ENCODE measurements at places on chromosomes 7 and 10.
A peak's percentile ranks its signal among the peaks of the same experiment; 100 is the strongest.

DNA sequence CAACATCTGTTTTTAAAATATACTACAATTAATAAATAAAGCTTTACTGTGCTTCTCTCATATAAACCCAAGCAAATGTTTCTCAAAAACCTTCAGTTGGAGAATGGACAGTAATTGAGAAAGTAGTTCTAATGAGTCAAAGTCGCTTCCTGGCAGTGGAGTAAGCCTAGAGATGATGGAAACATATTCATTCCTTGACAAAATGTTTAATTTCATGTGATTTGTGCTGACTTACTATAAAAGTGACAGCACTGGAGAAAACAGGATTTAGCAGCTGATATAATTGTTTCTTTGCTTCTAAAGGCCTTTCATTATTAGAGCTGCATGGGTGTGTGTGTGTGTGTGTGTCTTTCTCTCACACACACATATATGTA is 9.0 kb downstream of the ELMO1 start:
- DNase-seq: no peak

DNA sequence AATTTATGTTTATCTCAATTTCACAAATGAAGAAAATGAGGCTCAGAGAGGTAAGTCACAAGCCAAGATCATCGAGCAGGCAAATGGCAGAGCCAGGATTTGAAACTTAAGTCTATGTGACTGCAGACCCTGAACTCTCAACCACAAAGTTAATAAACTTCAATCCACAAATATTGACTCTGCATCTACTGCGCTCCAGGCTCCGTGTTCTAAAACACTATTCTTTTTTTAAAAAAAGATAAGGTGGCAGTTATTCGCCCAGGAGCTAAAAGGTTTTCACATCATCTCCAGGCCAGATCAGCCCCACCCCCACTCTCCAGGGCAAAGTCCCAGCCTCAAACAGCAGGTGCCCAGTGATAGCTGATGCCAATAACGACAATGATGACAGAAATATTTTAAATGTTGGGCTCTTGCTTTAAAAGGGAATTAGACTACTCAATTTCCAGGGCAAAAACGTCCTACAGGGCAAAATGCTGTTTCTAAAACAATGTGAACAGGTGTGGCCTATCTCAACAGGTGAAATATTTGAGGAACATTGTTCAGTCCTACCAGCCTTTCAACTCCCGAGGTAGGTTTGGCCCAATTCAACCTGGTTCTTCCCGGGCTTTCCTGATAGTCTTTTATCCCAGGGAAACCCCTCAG is 85.2 kb downstream of the SORBS1 start:
- DNase-seq: no peak

- no peak for DNase-seq
These were observed 68.6 kb upstream of the EFCAB10 start for GRCh38 chr7:105649727-105650381.

GRCh38 chr7:82264783-82265305 is 178.7 kb downstream of the CACNA2D1 start:
- DNase-seq: no peak

DNA sequence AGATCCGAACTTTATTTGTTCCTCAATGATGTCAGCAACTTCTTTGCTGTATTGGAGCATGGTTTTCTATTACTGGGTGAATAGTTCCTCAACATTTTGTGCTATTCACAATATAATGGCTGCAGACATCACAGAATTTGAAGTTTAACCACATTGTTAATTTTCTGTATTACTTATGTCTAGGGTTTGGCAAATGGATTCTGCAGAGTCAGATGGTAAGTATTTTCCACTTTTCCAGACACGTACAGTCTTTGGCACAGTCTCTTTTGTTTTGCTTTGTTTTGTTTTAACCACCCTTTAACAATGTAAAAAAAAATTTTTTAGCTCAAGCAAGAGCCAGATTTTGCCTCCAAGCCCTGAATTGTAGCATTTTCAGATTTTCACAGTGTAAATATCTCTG is 36.8 kb upstream of the FOXK1 start:
- DNase-seq: no peak

- no peak for DNase-seq
These were observed 65.6 kb downstream of the PTEN start for GRCh38 chr10:87928996-87929395.

DNA sequence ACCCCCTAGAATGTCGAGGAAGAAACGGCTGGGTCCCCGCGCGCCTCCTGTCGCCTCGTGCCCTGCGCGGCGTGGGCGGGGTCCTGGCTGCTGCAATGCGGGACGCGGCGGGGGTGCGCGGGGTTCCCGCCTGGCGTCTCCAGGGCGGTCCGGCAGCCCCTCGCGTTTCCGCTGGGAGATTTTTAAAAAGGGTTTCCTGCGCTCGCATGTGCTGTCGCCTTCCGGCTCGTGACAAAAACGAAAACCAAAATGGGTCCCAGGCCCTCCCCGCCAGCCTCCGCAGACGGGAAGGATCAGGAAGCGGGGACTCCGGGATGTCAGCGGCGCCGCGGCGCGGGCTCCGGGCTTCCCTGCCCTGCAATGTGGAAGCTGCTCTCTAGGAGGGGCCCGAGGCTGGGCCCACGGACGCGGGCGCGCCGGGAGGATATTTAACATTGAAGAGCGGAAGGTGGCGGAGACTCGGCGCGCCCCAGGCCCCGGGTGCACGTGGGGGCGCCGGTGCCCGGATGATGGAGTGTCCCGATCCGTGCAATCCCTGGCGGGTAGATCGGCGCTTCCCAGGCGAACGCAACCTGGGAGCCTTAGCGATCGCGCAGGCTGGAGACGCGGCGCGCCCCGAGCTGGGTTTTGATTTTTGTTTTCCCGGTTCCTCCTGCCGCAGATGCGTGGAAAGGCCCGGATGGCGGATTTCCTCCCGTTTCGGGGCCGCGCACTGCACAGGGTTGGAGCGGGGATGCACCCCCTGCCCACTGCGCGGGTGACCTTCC is 1.0 kb downstream of the PFKP start:
- peak; percentile 32 for DNase-seq

DNA sequence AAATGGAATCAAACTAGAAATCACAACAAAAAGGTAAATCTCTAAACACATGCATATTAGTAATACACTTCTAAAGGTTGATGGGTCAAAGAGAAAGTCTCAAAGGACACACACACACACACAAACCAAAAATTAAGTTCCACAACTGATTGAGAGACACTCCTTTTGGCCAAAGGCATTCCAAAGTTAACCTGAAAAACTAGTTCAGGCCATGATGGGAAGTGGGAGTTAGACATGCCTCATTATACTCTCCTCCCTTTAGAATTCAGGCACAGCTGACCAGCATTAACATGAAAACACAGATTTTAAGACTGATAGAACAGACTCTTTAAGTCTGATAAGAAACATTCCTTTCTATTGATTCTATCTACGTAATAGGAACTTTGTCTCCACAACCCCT is 332.4 kb upstream of the IGFBP3 start:
- no peak for DNase-seq

DNA sequence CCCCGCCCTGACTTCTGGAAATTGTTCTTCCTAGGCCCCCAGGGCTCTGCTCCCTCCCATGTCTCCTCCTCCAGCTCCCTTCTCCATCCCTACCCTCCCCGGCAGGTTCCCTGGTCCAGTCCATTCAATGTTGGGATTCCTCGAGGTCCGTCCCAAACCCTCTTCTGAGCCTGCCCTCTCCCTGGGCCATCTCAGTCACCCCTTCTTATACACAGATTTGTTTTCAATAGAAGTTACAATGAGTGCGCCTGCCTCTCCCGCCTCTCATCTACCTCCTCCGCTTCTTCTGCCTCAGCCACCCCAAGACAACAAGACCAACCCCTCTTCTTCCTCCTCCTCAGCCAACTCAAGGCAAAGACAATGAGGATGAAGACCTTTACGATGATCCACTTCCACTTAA is 67.9 kb downstream of the OAT start:
- DNase-seq: no peak

DNA sequence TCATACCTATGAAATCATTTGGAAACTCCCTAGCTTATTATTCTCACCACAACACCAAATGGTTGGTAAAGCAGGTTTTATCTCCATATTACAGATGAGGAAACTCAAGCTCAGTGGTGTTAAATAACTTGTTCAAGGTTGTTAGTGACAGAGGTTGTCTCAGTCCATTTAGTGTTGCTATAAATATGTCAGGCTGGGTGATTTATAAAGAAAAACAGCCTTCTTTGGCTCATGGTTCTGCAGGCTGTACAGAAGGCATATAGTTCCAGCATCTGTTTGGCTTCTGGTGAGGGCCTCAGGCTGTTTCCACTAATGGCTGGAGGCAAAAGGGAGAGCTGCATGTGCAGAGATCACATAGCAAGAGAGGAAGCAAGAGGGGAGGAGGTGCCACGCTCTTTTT is 96.6 kb downstream of the ZNF438 start:
- no peak for DNase-seq

GRCh38 chr10:133364645-133365431 is 7.0 kb upstream of the FUOM start:
- DNase-seq: no peak

Data from effector memory CD4-positive, alpha-beta T cell (primary cell).